ENCODE measurements at places on chromosomes 6 and 20.

- DNase-seq, result no peak
Measured at GRCh38 chr6:36455486-36456027, 12.8 kb downstream of the KCTD20 start.

GRCh38 chr6:3128356-3129108 is 10.0 kb downstream of the BPHL start:
- DNase-seq, result no peak

DNA sequence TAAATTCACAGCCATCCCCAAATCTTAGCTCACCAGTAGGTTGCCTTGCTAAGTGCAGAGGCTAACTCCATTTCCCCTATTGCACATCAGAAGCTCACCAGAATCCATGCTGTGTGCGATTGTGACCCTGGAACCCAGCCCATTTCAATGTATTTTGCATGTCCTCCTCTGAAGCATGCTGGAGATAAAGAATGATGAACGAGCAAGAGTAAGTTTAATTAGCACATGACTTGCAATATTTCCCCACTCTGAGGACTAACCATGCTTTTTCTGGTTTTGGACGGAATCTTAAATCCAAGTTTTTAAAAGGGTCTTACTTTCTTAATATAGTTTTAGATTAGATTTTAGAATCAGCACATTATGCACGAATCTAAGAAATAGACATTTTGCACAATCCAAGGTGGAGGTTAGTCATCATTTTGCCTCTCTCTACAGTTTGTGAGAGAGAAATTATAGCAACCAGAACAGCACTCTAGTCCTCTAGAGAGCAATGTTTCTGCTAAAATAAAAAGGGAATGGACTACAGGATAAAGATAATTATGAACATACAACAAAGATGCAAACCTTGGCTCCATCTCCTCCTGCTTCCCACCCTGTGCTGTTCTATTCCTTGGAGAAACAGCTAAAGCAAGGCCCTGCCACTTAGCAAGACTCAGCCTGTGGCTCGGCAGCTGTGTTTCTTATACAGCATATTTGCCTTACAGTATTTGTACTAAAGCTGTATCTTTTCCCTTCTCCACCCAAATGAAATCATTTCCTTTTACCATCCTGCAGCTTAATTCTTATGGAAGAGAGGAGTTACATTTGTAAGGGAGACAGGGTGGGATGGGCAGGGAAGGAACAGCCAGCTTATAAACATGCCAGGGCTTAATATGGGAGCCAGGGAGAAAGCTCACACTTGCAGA is 24.9 kb upstream of the LAMA4 start:
- DNase-seq, result no peak

DNA sequence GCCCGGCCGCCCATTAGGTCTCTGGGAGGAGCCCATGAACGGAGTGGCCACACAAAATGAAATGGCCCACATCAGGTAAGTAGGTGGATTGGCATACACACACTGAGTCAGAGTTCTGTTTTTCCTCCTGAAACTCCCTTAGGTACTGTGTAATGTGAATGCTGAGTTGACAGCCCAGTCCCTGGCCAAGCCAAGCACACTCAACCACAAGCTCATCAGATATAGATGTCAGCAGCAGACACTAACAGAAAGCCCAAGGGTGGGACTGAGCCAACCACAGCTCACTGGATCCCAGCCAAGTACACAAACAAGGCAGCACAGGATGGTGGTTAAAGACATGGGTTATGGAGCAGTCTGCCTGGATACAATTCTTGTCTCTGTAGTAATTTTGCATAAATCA is 403.4 kb downstream of the GJA1 start:
- DNase-seq, result peak; percentile 40

DNA sequence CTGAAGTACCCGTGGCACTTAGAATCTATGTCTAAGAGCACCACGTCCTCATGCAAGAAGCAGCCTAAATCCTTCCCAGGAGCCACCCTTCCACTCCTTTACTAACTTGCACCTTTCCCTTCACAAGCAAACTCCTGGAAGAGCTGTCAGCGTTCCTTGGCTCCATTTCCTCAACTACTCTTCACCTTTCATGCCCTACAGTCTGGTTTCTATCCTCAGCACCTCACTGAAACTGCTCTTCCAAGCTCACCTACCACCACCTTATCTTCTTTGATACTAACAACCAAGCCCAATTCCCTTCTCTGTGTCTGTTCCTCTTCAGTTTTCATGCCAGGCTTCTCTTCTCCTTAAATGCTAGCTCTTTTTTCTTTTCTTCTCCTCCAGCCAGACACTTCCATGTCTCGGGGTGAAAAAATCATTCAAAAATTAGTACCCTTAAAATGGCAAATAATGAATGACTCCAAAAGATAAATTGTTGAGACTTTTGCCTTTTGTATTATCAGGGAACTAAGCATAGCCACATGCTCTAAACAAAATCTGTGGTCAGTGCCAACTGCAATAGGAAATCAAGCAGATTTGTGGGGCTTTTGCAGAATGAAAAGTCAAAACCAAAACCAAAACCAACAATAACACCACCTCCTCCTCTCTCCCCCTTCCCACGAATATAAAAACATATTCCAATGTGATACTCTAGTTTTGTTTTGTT is 149.6 kb upstream of the KCNK16 start:
- no peak for DNase-seq

- no peak for DNase-seq
Measured at GRCh38 chr20:62568045-62568389, 74.3 kb upstream of the SLCO4A1 start.

DNA sequence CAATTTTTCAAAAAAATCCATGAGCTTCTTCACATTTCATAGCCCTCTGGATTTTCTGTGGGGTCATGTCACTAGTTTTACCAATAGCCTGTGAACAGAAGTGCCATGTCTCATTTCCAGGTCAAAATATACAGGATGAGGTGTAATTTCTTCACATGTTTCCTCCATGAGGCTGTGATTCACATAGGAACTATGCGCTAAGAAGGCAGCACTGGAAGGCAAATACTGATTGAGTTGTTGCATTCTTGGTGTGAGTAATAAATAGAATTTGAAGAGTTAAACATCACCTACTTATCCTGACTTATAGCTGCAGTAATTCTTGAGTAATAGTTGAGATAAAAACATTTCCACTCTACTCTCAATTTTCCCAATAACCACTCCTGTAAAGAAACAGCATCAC is 442.3 kb downstream of the HAO1 start:
- DNase-seq, result no peak

GRCh38 chr6:107355659-107356058 is 103.7 kb downstream of the PDSS2 start:
- DNase-seq, result no peak

GRCh38 chr20:12502443-12502842 is 506.3 kb upstream of the SPTLC3 start:
- no peak for DNase-seq

DNA sequence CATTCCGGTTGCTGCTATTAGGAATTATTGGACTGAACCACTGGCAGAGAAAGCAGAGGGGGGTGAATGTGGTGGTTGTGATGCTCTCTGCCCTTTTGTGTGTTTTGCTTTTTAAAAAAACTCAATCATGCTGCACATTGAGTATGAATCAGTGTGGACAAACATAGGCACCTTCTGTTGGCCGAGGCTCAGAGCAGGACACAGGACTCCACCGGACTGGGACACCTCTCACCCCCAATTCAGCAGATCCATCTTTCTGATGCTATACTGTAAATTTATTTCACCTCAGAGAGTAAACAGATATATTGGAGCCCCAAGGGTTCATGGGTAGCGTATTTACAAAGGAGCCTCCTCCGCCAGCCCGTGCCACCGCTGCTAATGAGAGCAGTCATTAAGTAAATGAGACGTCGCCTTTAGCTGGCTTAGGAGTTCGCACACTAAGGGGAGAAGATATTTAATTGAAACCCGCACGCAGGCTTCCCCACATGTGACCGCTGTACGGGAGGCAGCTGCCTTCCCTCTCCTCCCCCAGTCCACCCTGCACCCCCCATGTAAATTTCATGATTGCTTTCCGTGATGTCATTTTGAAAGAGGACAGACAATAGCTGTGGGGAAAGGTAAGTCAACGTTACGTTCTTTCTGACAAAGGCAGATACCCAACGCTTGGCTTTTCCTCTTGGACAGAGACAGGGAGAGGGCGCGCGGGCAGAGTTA is at the start of gene MYT1:
Gene MYT1 (plus strand): TSS at position 330 of the 714 bp plus-strand sequence. CDS start 34,410 bp downstream, outside the sequence.
- no peak for DNase-seq

GRCh38 chr20:575230-575629 is 31.6 kb upstream of the CSNK2A1 start:
- DNase-seq, result no peak

DNA sequence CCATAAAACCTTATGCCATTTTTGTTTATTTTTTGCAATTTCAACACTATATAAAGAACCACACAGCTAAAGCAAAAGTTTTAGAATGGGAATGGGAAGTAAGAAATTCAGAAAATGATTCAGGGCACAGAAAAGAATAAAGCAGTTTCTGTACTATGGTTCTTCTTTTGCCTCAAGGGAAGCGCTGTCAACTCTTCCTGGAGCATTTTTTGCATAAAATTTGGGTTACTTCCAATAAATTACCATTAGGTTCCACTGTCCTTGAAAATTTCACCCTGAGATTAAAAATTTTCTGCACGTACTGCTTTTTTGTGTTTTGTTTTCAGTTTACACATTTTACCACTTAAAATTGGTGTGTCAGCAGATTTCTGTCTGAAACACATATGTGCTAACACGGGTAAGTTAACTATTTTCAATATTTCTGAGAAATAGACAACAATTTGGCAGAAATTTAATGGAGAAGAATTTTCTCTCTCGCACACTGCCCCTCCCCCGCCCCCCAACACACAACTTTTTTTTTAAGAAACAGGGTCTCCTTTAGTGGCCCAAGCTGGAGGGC is 79.6 kb downstream of the ADAT2 start:
- DNase-seq, result no peak

GRCh38 chr6:45160305-45160704 is 167.8 kb upstream of the RUNX2 start:
- DNase-seq, result no peak

- DNase-seq, result no peak
Measured at GRCh38 chr20:36773107-36773596, 411 bp downstream of the DSN1 start.

GRCh38 chr20:32582659-32583580 is 2.2 kb downstream of the NOL4L start:
- no peak for DNase-seq

DNA sequence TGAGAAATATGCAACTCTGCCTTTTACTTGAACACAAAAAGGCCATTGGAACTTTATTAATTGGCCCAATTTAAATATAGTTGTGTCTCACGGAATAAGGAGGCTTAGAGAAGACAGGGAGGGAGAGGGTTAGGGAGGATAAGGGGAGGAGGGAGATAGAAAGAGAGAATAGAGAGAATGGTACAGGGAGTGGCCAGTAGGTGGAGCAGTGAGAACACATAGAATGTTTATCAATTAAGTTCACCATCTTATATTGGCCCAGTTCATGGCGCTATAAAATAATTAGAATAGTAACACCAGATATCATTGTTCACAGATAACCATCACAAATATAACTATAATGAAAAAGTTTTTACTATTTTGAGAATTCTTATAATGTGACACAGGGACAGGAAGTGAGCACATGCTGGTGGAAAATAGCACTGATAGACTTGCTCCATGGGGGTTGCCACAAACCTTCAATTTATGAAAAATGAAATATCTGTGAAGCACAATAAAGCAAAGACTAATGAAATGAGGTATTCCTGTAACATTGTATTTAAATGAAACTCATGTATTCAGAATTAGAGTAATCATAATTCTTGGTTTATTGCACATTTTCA is 374.1 kb upstream of the MANEA start:
- peak; percentile 45 for DNase-seq

GRCh38 chr20:1685304-1686052 is 27.9 kb upstream of the SIRPG start:
- DNase-seq, result no peak

- no peak for DNase-seq
Measured at GRCh38 chr6:139549561-139550070, 175.2 kb upstream of the CITED2 start.

DNA sequence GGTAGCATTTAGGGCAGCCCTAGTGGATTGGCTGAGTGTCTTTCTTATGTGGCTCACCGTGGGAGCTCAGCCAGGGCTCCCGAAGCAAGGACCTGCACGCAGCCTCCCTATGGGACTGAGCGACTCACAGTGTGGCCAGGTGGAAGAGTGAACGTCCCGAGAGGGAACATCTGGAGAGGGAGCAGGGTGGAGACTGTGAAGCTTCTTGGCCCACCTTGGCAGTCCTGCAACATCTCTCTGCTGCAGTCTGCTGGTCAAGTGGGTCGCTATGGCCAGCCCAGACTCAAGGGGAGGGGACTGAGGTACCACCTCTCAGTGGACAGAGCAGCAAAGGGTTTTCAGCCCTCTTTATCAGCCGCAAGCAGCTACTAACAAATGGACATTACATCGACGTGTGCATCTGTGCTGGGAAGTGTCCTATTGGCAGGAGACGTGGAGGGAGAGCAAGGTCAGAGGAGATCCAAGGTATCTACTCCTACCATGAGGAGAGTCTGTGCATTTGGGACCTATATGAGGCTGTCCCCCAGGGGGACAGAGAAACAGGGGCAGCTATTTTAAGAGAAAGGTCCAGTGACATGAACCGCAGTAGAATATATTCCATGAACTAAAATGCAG is 49.0 kb upstream of the NXT1 start:
- DNase-seq, result no peak

DNA sequence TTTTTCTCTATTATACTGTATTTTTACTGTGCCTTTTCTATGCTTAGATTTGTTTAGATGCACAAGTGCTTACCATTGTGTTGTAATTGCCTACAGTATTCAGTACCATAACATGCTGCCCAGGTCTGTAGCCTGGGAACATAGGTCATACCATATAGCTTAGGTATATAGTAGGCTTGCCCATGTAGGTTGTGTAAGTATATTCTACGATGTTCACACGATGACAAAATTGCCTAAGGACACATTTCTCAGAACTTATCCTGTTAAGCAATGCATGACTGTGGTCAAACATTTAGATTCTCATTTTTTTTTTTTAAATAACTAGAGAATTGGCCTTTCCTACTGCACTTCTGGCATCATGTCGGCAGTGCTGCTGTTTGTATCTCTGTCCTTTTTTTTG is 253.7 kb upstream of the SUPT3H start:
- DNase-seq, result no peak

- no peak for DNase-seq
Measured at GRCh38 chr6:105137388-105137787, 42.4 kb downstream of the POPDC3 start.

GRCh38 chr6:46776070-46776712 is 17.0 kb upstream of the MEP1A start:
- DNase-seq, result no peak

DNA sequence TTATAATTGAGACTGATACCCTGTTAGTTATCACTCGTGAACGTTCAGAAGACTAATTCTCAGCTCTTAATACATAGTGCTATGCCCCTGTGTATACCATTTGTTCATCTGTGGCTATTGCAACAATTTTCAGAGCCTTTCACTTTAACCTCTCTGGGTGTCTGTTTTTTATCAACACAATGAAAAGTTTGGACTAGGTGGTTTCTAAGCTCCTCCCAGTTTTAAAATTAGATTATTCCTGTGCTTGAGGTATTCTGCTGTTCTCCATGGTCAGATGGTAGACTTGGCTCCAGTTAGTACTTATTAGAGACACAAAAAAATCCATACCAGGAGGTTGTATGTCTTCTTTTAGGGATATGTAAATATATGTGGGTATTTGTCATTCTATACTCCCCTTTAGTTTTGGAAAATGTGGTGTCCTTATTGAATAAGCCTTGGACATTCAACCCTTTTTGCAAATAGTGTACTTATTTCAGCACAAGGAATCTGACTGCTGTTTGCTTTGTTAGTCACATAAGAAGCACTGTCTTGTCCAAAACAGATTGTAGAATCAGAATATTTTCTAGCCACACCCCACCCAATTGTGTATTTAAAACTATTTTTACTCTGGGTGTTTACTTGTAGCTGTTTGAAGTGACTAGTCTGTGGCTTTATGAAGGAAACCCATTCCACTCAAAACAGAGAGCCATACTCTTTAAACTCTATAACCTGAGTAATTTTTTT is 2.0 kb upstream of the COL10A1 start:
- no peak for DNase-seq

Data from CMK (cell line).